ENCODE measurements at places on chromosomes 12 and 14.

DNA sequence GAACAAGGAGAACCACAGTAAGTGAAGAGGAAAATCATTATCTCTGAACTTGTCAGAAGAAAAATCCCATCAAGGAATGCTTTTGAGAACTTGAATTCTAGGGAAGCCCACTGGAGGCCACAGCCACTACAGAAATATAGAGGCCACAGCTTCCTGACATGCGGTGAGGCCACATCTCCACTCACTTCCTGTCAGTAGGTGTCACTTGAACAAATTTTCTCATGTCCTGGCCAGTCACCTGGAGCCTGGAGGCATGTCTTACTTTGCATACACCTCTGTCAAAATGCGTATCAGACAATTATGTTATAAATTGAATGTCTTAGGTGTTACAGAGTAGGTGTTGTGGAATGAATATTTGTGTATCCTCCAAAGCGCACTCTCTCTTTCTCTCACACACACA is 370.3 kb downstream of the DAD1 start:
- no peak for DNase-seq

DNA sequence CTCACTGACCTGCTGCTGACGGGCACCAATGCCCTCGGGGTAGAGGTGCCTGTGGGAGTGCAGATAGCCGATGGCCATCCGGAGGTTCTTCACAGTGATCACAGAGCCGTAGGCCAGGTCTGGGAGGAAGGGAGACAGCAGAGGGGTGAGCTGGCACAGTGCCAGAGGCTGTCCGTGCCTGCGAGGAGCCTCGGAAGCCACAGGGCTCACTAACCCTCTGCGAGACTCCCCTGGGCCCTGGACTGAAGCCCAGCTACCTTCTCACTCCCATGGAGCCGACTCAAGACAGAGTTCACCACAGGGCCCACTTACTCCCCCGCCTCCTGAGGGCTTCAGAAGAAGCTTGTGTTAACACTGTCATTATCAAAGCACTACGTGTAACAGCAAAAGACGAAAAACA is 24.5 kb downstream of the POMT2 start:
- DNase-seq, result no peak

GRCh38 chr12:47819896-47820630 is at the start of gene HDAC7:
Gene HDAC7 (minus strand): TSS chr12:47819903. CDS start chr12:47819785, 118 bp downstream.
- peak; percentile 68 for DNase-seq

DNA sequence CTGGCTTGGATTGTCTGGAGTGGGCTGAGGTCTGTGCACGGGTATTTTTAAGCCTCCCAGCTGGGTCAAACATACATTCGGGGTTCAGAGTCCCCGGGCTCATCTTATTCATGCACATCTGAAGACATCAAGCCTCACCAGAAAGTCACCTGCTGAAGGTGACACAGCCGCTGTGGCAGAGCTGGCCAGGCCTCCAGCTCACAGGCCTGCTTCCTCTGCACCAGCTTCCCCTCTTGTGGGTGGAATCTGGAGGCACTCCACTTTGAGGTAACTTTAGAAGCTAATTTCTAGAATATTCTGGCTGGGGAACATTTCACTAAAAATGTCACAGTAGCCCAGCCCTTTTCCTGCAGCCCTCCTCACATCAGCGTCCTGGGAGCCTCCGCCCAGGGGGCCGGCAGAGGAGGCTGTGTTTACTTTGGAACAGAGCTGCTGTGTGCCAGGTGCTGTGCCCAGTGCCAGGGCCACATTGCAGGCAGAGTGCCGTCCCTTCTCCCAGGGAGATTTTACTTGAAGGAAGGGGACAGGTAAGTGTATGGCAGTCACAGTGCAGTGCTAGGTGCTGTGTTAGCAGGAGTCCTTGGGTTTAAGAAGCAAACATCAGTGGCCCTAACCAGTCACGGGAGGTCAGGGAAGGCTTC is 62.2 kb downstream of the TSPAN11 start:
- DNase-seq, result no peak

- no peak for DNase-seq
Measured at GRCh38 chr12:24888813-24889212, 60.1 kb downstream of the BCAT1 start.

DNA sequence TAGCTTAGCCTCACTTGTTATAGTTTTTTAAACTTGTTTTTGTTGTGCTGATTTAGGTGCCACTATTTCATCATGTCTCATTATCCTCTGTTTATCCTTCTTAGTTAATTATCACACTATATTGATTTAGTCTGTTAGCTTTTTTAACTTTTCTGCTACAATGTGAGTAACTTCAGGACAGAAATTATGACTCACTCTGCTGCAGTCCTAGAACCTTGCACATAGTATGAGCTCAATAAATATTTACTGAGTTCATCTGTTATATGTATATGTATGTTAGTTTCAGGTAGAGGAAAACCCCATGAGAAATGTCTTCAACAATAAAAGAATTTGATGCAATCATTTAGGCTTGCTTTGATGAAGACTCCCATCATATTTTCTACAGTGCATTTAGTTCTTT is 224.3 kb upstream of the NAV3 start:
- no peak for DNase-seq

DNA sequence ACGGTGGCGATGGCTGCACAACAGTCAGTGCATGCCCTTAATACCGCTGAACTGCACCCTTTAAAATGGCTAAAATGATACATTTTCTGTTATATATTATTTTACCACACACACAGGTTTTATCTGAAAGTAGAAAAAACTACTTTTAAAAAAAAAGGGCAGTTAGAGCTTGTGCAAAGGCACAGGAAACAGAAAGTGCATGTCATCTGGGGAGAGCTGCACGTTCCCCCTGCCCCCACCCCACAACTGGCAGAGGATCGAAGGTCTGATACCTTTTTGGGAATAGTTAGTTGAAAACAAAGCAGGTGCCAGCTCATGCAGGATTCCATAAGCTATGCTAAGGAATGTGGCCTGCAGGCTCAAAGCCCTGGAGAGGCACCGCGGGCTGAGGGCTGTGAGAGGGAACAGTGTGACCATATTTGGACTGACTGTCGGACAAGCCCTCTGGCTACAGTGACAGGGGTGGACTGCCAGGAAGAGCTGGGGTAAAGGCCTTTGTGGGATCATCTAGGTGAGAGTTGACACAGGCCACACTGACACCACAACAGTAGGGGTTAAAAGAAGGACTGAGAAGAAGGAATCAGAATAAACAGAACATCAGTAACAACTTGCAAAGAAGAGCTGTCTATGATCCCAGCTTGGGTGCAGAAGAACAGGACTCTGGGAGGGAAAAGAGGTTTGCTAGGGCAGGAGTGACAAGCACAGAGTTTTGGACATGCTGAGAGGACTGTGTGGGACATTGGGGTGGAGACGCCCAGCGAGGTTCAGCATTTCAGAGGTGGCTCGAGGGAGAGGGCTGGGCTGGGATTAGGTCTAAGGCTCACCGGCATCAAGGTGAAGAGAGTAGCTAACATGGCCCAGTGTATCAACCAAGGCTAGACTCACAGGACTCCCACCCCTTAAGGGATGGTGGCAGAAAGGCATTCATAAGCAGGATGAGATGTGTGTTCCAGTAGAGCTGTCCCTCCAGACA is 54.6 kb downstream of the ACTN1 start:
- DNase-seq, result no peak

- DNase-seq, result no peak
Measured at GRCh38 chr14:103427485-103428443, 42.5 kb downstream of the MARK3 start.

GRCh38 chr12:109840305-109841074 is 7.3 kb upstream of the TRPV4 start:
- DNase-seq, result no peak

DNA sequence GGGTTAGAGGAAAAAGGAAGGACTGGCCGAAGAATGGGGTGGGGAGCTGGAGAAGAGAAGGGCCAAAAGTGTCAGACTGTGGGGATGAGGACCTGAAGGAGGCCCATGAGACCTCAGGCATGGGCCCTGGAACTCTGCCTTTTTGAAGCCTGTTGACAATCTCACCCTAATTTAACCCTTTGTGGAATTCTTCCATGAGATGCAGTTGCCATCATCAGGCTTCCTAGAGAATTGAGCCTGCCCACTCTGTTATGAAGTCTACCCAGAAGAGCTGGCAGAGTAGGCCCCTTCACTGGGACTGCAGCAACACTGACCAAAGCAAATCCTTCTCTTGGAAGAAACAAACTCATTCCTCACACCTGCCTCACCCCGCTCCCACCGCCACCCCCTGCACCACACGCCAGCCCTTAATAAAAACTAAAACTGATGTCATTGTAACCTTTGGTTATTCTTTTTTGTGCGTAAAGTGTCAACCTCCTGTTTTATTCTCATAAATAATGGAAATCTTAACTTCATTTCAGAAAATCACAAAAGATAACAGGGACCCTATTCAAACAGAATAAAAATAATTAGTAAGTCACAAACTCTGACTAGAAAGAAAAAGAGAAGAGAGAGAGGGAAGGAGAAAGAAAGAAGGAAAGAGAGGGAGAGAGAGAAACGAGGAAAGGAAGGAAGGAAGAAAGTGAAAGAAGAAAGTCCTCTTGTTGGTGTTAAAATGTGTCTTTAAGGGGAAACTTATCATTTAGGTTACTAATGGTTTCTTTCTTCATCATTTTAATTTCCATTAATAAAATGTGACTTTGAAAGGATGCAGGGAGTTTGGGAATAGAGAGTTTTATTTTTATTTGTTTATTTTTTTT is 61.3 kb downstream of the CRADD start:
- DNase-seq, result no peak

DNA sequence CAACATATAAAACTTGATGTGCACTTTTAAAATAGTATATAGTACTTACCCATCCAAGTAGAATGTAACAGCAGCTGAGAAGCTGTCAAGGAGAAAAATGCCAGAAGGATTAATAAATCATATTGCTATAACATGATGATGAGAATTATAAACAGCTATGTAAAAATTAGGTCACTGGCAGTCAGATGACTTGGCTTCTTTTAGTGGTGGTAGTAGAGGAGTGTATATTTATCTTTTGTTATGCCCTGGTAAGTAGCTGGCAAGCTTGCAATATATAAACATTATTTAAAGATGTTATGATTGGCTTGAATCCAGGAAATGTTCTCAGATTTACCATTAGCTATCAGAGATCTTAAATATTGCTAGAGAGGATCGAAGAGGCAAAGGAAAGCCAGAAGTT is 471.0 kb upstream of the MGAT4C start:
- DNase-seq, result no peak

GRCh38 chr12:104456417-104456949 is at the start of gene CHST11:
Gene CHST11 (plus strand): TSS chr12:104456948.
- DNase-seq, result peak; percentile 83

GRCh38 chr14:59356767-59357166 is 108.4 kb downstream of the GPR135 start:
- no peak for DNase-seq

All from CD8-positive, alpha-beta T cell (primary cell).